ENCODE measurements at places on chromosomes 5 and 9.

- H3K27ac ChIP-seq, result no peak overlapping the region
- no peaks in the 10 kb centered on the region for H3K36me3 ChIP-seq
- no peaks in the 10 kb centered on the region for H3K27me3 ChIP-seq
- H3K4me1 ChIP-seq, result no peaks in the 10 kb centered on the region
- DNase-seq, result no peak
Measured at GRCh38 chr5:115930630-115931337, 31.5 kb upstream of the LVRN start.

DNA sequence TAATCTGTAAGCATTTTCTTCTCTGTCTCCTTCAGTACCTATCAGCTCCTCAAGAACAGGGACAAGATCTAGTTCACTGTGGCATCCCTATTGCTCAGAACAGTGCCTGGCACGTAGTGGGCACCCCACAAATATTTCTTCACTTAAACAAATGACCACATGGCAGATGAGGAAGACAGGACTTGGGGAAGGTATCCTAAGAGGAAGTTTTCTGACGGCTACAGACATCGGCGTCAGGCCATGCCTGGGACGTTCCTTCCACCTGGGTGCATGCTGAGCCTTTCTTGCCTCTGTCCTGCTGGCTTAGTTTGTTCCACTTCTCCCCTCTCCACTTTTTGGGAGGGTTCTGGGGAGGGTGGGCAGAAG is 60.2 kb downstream of the NEURL1B start:
- no peak overlapping the region for H3K4me3 ChIP-seq
- H3K27ac ChIP-seq, result no peak overlapping the region
- no peak for DNase-seq
- peaks cover 26% of the 10 kb centered on the region for H3K4me1 ChIP-seq
- H3K36me3 ChIP-seq, result no peaks in the 10 kb centered on the region

GRCh38 chr9:137720571-137721110 is 101.8 kb downstream of the EHMT1 start:
- H3K36me3 ChIP-seq, result peaks cover 33% of the 10 kb centered on the region
- DNase-seq, result no peak
- peaks cover 46% of the 10 kb centered on the region for H3K4me1 ChIP-seq
- no peak overlapping the region for H3K27ac ChIP-seq
- H3K4me3 ChIP-seq, result no peak overlapping the region

DNA sequence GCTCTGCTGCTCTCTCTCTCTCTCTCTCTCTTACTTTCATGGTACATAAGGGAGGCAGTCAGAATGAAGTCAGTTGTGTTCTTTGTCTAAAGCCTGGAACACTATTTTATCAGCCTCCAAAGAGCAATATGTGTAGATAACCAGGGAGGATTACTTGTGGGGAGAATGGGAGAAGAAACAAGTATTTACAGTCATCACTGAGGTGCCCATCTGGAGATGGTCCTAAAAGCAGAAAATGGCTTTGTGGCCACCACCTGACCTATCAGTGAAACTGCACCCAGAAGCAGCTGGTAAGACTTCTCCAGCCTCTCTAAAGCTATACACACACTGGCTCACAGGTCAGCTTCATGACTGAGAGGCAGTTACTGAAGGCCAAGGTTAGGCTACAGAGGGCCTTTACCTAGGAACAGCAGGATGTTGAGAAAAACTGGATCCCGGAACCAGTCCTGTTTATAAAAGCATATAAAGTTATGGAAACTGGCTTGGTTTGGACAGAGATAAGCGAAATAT is 75.1 kb downstream of the MRPS27 start:
- H3K36me3 ChIP-seq, result no peaks in the 10 kb centered on the region
- no peaks in the 10 kb centered on the region for H3K27me3 ChIP-seq
- H3K4me3 ChIP-seq, result no peak overlapping the region
- DNase-seq, result no peak

DNA sequence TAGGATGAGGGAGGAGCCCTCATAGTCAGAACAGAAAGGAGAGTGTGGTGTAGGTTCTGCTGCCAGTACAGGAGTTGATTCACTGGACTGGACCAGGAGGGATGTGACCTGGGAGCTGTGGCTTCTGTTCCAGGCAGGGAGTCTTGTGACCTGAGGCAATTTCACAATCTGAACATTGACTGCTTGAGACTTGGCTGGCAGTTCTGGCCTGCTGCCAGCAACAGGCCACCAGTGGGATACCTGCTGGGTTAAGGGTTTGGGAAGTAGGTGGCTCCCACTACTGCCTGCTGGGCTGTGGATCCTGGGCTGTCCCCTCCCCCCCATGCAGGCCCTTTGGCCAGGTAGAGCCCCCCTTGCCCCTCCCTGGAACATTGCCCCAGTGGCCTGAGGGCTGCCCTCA is 268.6 kb upstream of the ARRDC3 start:
- no peak for DNase-seq
- H3K27me3 ChIP-seq, result no peaks in the 10 kb centered on the region
- no peaks in the 10 kb centered on the region for H3K4me1 ChIP-seq
- no peak overlapping the region for H3K27ac ChIP-seq
- H3K36me3 ChIP-seq, result no peaks in the 10 kb centered on the region
- no peak overlapping the region for H3K4me3 ChIP-seq

- no peak overlapping the region for H3K27ac ChIP-seq
- DNase-seq, result no peak
- H3K36me3 ChIP-seq, result no peaks in the 10 kb centered on the region
- no peaks in the 10 kb centered on the region for H3K27me3 ChIP-seq
- H3K4me1 ChIP-seq, result no peaks in the 10 kb centered on the region
- H3K4me3 ChIP-seq, result no peak overlapping the region
Measured at GRCh38 chr9:106233116-106233515, 538.8 kb downstream of the TMEM38B start.

GRCh38 chr9:20022410-20022809 is 233.6 kb upstream of the SLC24A2 start:
- no peaks in the 10 kb centered on the region for H3K36me3 ChIP-seq
- no peak overlapping the region for H3K4me3 ChIP-seq
- no peak overlapping the region for H3K27ac ChIP-seq
- H3K27me3 ChIP-seq, result no peaks in the 10 kb centered on the region
- DNase-seq, result no peak

GRCh38 chr5:179343021-179343718 is 2.1 kb downstream of the ADAMTS2 start:
- no peak overlapping the region for H3K4me3 ChIP-seq
- peaks cover 2% of the 10 kb centered on the region for H3K27me3 ChIP-seq
- no peaks in the 10 kb centered on the region for H3K4me1 ChIP-seq
- H3K27ac ChIP-seq, result no peak overlapping the region

GRCh38 chr5:146662229-146662628 is 146.2 kb upstream of the GPR151 start:
- H3K4me1 ChIP-seq, result no peaks in the 10 kb centered on the region
- DNase-seq, result no peak
- H3K27ac ChIP-seq, result no peak overlapping the region
- no peaks in the 10 kb centered on the region for H3K36me3 ChIP-seq
- H3K4me3 ChIP-seq, result no peak overlapping the region

DNA sequence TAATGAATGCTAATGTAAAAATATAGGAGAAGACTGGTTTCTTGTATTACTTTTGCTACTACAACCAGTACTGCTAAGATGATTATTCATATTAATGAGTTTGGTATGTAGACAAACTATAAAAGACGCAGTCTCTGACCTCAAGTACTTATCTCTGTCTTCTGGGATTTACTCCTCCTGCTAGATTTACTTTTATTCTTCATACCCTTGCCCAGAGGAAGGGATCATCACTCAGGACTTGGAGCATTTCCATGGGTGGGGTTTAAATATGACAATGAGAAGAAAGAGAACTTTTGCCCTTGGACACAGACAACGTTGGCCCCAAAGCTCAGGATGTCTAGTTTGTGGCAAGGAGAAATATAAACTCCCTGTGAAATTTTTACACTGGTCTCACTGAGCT is 126.1 kb downstream of the BNC2 start:
- H3K27me3 ChIP-seq, result no peaks in the 10 kb centered on the region
- no peak overlapping the region for H3K27ac ChIP-seq
- no peak for DNase-seq
- no peaks in the 10 kb centered on the region for H3K36me3 ChIP-seq

DNA sequence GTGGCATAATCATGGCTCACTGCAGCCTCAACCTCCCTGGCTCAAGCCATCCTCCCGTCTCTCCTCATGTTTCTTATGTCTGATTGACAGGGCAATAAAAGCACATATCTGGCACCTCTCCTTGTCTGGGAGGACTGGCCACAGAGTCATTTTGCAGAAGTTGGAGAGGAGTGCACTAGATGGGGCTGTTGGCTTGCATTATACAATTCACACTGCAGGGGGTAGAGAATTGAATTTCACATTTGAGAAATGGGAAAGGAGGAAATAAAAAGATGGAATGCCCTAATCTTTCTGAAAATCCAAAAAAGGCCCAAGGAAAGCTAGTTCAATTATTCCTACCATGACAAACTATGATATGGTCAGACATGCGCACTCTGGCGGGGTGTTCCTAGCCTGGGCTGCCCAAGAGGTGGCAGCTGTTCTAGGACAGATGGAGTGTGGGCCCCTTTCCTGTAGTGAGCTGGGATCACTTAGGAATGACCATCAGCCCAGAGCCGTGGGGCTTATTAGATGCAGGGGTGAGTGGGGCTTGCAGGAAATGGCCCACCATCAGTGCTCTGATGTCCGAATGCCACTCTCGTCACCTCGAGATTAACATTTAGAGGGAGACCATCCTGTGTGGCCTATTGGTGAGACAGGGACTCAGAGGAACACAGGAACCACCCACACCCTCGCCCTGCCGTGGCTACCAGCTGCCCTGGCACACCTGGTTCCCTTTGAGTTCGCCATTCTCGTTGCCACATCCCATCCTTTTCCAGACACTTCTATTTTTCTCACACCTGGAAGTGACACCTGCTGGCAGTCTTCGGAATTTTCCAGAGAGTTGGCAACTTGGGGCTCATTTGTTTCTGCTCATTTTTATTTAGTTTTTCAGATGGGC is 21.8 kb upstream of the ANKRD18A start:
- DNase-seq, result no peak
- H3K27me3 ChIP-seq, result peaks cover 2% of the 10 kb centered on the region
- H3K4me3 ChIP-seq, result no peak overlapping the region
- H3K36me3 ChIP-seq, result no peaks in the 10 kb centered on the region
- H3K27ac ChIP-seq, result no peak overlapping the region

- H3K27ac ChIP-seq, result peak overlapping the region; percentile 23
- no peak for DNase-seq
- H3K4me1 ChIP-seq, result peaks cover 25% of the 10 kb centered on the region
- H3K36me3 ChIP-seq, result peaks cover 4% of the 10 kb centered on the region
Measured at GRCh38 chr5:97009212-97009898, 73.5 kb downstream of the LNPEP start.

DNA sequence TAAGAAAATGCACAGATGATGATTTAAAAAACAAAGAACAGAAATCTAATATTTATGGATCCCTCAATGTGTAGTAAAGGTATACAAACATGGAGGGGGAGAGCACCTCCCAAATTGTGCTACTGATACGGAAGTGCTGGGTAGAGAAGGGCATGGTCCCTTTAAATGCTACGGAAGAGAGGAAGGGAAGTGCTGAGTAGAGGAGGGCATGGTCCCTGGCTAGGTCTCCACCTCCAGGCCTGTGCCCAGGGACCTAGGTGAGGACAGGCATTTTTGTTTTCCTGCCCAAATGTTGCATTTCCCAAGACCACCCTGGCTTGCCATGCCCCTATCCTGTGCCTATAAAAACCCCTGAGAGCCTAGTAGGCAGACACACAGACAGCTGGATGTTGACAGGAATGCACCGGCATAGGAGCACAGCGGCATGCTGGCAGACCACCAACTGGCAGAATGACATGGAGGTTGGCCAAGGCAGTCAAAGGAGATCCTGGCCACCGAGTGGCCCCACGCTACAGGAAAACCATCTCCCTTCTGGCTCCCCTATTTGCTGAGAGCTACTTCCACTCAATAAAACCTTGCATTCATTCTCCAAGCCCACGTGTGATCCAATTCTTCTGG is 62.1 kb upstream of the SPDL1 start:
- H3K27me3 ChIP-seq, result no peaks in the 10 kb centered on the region
- no peak for DNase-seq
- no peaks in the 10 kb centered on the region for H3K36me3 ChIP-seq
- no peaks in the 10 kb centered on the region for H3K4me1 ChIP-seq
- H3K27ac ChIP-seq, result no peak overlapping the region

DNA sequence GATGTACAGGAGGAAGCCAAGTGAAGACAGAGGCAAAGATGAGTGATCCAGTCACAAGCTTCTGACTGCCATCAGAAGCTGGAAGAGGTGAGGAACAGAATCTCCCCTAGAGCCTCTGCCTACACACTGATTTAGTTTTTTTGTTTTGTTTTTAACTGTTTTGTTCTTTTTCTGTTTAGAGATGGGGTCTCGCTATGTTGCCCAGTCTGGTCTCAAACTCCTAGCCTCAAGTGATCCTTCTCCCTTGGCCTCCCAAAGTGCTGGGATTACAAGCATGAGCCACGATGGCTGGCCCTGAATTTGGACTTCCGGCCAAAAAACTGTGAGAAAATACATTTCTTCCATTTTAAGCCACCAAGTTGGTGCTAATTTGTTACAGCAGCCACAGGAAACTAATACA is 204.7 kb upstream of the ZNF608 start:
- H3K4me1 ChIP-seq, result no peaks in the 10 kb centered on the region
- no peak overlapping the region for H3K27ac ChIP-seq
- H3K36me3 ChIP-seq, result no peaks in the 10 kb centered on the region
- no peak for DNase-seq
- H3K4me3 ChIP-seq, result no peak overlapping the region

DNA sequence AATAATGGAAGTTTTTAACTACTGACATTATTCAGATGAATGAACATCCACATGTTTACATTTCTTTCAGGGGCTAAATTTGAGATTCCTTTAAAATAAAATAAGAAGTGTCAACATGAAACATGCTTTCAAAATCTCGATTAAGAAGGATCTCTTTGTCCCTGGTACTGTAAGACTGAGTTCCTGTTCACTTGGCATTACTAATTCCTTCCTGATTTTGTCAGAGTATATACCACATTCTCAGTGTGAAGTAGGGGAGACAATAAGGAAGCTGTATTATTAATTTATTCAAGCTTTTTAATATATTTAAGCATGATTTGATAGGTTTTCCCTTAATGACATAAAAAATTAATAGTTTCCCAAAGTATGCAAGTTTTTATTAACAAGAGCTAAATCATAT is 81.5 kb upstream of the GRHPR start:
- H3K4me1 ChIP-seq, result no peaks in the 10 kb centered on the region
- H3K4me3 ChIP-seq, result no peak overlapping the region
- no peak overlapping the region for H3K27ac ChIP-seq
- peaks cover 4% of the 10 kb centered on the region for H3K36me3 ChIP-seq
- H3K27me3 ChIP-seq, result no peaks in the 10 kb centered on the region
- DNase-seq, result no peak

- H3K27me3 ChIP-seq, result no peaks in the 10 kb centered on the region
- H3K4me3 ChIP-seq, result no peak overlapping the region
Measured at GRCh38 chr5:113302120-113302519, 132.7 kb downstream of the TSSK1B start.

DNA sequence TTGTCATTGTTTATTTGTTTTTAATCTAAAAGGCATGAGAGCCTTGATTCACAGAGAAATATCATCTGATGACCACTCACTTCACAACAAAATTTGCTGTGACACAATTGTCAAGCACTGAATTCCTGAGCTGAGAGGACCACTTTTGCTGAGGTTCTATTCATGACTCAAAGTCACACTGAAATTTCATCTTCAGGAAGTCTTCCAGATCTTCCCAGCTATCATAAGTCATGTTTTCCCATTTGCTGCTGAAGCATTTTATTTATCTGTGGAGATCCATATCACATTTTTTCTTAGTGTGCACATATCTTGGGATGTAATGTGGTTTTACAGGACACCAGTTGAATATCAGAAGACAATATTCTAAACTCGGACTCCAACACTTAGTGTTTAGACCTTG is 255.1 kb upstream of the TRIM32 start:
- no peaks in the 10 kb centered on the region for H3K4me1 ChIP-seq
- no peak overlapping the region for H3K4me3 ChIP-seq
- H3K27ac ChIP-seq, result no peak overlapping the region

Data from T-cell (primary cell).